AG04450 (cell line): ENCODE measurements at places on chromosomes 6 and 20. TPM values are rescaled to one million over a fixed set of nuclear protein-coding genes. Genes with fewer than 3 reads are reported as not detected.

DNA sequence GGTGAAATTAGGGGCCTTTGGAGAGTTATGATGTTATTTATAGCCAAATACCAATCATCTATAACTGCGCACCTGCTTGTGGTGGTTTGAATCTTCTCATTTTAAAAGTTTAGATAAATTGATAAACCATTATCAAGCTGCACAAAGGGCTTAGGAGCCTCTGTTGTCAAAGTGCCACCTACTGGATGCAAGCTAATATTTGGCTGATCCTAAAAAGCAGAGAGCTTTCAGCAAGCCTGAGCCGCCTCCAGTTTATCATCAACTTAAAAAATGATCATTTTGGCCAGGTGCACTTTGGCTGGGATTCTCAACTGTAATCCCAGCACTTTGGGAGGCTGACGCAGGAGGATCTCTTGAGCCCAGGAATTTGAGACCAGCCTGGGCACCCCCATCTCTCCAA, 58.5 kb upstream of the ATXN1 start:
- no peak for DNase-seq

GRCh38 chr6:129419324-129419723, 290.7 kb downstream of the ARHGAP18 start:
- no peak for DNase-seq

- DNase-seq, result no peak
Measured at GRCh38 chr6:11149551-11149950, 38.0 kb upstream of the ERVFRD-1 start.

DNA sequence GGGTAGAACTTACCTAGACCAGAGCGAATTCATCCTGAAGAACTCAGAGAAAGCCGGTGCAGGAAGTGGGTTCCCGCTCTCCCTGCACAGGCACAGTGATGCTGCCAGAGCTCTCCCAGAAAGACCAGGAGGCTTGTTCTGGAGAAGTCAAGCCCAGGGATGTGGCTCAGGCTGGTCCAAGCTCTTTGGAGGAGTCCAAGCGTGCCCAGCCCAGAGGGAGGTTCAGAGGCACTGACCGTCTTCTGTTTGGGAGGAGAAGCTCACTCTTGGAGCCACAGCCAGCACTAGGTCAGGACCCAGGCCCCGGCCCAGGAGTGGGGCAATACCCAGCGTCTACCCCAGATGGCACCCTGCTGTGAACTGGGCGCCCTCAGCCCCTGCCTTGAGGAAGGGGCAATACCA, 1.5 kb upstream of the PMEPA1 start:
- no peak for DNase-seq

DNA sequence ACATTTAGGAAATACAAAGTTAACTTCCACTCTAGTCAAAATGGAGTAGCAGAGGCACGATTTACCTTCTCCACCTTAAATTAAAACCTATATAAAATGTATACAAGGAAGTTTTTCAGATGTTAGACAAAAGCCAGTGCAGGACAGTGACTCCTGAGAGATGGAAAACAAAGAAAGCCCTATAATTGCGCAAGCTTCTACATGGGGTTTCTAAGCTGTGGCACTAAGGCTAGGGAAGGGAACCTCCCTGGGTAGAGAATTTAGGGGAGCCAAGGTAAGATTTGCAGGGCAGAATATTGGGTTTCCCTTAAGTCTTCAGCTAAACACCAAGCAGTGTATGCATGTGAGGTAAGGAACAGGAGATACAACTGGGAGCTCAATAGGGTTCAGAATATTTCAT, 18.5 kb upstream of the ZC3H12D start:
- DNase-seq, result no peak

DNA sequence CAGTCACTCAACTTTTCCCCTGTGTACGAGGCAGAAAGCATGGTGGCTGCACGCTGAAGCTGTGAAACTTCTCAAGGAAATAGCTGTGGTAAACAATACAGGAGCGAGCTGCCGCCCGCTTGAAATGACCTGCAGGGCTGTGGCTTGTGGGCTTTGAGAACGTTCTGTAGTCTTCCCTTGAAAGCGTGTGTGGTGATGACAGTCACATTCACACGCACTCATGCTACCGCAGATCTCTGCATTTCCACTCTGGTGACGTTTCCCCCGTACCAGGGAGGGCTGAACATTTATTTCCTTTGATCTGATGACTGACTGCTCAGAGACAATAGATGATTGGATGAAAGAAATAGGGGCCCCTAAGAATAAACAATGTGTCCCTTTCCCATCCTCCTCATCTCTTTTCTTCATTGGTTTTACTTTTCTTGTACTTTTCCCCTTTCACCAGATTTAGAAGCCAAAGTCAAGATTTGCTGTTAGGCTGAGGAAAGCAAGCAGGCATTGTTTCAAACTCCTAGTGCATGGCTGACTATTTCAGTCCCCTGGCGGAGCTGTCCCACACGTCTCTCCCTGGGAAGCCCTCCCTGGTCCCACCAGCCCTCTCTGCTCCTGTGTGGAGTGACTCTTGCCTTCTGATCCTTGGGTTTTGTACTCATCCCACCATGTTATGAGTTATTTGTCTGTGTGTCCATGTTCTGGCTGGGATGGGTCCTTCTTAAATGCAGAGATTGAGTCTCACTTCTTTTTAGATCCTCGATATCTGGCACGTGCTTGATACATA, 3.9 kb downstream of the SYTL3 start:
- DNase-seq, result no peak

DNA sequence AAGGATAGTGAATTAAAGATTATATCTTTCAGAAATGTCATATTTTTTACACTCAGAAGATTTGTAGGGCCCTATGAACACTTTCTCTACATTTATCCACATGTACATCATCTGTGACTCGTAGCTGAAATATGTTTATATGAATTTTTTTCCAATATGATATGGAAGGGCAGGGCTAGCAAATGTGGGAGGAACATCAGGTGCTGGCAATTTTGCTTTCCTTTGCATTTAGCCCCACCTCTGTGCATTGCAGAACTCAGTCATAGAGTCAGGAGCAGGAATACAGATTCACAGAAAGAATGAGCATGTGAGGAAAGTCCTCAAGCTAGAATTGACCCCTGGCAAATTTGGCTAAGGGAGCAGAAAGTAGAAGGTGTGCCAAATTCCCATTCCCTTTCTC, 129.9 kb downstream of the CRYBG1 start:
- no peak for DNase-seq

SCRT2 gene
- not detected in 2 replicates for polyA plus RNA-seq

DNA sequence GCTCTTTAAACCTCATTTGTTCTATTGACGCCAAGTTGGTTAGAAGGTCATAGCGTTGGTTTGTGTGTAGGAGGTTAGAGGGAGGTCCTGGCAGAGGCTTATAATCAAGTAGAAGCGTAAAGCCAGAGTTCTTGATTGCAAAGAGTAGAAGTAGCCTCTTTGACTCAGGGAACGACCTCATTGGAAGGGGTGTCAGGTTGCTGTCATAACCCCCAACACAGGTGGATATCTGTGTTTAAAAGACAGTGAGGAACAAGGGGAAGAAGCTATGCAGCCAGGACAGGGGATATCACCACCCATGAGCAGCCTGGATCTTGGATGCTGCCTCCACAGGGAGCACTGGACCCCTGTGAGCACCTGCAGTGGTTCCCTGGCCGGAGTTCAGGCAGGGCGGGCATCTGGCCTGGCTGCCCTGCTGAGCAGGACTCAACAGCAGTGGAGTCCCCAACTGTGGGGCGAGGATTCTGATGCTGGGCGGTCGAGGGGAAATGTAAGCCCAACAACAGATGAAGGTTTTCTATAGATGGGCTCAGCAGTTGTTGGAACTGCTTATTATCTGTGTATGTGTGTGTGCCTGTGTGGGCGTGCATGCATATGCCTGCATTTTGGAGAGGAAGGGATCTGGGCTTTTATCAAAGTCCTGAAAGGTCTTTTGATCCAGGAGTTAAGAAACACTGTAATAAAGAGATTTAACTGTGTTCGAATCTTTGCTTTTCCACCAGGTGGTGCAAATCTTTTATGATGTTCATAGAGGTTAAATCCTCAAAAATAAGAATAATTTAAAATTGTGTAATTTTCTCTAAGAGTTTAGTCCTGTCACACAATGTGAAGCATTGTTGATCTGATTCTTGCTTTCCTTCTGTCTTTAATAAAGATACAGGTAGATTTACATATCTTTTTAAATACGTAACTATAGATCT, 27.7 kb downstream of the HIVEP1 start:
- DNase-seq, result no peak

- no peak for DNase-seq
Measured at GRCh38 chr6:77926198-77926751, 273.4 kb downstream of the MEI4 start.

- DNase-seq, result no peak
Measured at GRCh38 chr6:6843057-6843627, 254.6 kb downstream of the LY86 start.

- no peak for DNase-seq
Measured at GRCh38 chr6:131460614-131461000, 112.4 kb upstream of the ARG1 start.

DNA sequence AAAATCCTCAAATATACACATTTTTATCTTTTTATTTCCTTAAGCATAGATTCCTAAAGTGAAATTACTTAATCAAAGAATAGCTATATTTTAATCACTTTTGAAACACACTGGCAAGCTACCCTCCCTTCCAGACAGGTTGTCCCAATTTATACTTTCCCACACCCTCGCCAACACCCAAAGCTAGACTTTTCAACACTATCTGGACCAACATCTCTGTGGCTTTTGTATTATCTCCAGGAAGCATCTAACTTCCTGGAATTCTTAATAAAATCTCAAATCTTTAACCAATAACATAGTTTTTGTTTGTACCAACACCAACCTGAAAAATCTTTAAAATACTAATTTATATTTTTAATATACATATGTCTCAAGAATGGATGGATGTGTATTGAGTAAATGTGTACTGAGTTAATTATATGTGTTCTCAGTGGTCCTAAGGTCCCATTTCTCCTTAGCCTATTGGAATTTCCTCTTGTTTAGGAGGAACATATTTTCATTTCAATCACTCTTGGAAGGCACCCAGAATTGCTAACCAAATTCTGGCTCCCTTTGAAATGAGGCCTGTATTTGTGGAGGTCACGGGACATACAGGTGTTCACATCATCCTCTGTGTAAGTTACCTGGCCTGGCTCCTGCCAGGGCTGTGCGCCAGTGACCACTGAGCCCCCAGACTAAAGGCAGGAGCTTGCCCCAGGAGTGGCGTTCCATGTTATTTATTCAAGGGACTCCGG, 17.4 kb upstream of the GFOD1 start:
- no peak for DNase-seq

DNA sequence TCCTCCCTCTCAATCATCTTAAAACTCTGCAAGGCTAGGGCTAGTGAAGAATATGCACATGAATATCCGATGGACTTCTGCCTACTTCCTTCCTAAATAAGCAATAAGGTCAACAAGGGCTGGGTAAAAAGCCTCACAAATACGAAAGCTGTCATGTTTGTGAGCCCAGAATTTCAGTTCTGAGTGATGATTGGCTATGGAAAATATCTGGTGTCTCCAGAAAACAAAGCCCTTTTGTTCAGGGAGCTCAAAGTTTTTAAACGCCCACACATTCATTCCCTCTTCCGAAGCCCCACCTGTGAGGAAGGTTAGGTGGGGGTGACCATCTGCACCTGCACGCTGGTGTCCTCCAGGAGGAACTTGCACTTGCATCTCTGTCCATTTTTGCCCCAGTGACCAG, 126.9 kb upstream of the ARMC2 start:
- DNase-seq, result no peak

GRCh38 chr6:136761227-136761922, 30.9 kb downstream of the MAP3K5 start:
- no peak for DNase-seq

HS3ST5 gene
- not detected in 2 replicates for polyA plus RNA-seq

ADGRF1 gene
- polyA plus RNA-seq, result not detected in 2 replicates

DNA sequence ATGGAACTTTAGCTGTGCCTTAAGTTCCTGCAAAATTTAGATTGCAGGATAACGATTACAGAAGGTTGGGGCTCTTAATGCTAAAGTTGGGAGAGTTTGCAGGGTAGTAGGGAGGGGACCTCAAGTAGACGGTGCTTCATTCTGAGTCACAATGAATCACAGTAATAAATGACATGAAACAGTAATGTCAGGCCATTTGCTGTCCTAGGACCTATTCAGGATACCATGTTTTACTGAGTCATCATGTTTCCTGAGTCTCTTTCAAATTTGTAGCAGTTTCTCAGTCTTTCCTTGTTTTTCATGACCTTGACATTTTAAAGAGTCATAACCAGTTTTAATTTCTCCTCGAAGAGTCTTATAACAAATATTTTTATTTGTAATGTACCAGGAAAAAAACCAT, 406.9 kb upstream of the MAP3K7 start:
- DNase-seq, result no peak
